Activated CD4-positive, alpha-beta T cell treated with anti-CD3 and anti-CD28 coated beads, Interleukin-2, amount 50 U/mL, for 1 hour (primary cell): ENCODE measurements at places on chromosomes 13 and 19.

GRCh38 chr13:46303742-46304385 is 83.2 kb downstream of the RUBCNL start:
- DNase-seq = no peak

DNA sequence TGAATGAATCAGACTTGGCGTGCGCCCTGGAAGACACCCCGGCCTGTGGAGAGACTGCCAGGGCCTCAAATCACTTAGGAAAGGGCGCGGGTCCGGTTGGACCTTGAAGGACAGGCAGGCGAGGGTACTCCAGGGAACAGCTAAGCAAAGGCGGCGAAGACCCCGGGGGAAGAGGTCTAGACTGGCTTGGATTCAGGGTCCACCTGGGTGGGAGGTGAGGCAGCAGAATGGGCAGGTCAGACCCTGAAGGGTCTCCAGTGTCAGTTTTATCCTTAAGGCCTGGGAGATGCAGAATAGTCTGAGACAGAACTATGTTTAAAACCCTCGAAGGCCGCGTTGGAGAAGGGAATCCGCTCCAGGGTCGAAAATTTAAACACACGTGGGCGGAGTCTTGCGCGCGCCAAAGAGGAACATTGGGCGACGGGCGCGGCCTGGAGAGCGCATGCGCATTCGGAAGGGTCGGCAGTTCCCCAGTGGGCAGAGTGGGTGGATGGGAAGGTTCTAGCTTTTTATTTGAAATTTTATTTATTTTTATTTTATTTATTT is 567 bp upstream of the SMG9 start:
- peak; percentile 68 for DNase-seq

DNA sequence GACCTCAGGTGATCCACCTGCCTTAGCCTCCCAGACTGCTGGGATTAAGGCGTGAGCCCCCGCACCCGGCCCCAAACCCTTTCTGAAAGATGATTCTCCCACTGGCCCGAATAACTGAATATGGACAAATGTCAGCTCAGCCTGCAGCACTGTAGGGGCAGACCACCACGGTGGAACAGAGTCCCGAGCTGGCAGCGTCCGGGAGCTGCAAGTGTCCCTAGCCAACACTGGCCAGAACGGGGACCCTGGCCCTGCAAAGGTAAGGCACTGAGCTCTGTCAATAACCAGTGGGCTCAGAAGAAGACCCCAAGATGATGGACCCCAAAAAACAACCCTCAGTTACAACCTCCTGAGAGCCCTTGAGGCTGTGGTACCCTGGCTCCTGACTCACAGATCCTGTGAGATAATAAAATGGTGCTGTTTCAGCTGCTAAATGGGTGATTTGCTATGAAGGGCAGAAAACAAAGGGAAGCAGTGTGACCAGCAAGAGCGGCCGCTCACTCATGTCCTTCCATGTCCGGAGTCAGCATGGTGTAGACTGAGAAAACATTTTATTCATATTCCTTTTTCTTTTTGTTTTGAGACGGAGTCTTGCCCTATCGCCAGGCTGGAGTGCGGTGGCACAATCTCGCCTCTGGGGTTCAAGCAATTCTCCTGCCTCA is 1.6 kb downstream of the LSM7 start:
- no peak for DNase-seq

DNA sequence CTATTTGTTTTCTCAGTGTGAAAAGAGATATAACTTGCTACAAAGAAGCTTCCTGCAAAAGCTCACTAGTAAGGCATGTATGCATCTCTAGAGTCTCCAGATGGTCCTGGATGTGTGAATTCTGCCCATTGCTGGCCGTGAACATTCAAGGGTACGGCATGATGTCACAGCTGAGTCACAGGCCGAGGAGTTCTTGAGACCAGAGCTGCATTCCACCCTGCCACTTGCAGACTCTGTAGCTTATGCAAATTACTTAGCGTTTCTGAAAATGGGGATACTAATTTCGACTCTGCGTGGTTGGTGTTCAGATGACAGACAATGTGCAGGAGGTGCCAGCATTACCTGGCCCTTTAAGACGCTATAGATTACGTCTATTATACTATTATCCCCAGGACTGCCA is 470.7 kb downstream of the ZNF536 start:
- DNase-seq = no peak

DNA sequence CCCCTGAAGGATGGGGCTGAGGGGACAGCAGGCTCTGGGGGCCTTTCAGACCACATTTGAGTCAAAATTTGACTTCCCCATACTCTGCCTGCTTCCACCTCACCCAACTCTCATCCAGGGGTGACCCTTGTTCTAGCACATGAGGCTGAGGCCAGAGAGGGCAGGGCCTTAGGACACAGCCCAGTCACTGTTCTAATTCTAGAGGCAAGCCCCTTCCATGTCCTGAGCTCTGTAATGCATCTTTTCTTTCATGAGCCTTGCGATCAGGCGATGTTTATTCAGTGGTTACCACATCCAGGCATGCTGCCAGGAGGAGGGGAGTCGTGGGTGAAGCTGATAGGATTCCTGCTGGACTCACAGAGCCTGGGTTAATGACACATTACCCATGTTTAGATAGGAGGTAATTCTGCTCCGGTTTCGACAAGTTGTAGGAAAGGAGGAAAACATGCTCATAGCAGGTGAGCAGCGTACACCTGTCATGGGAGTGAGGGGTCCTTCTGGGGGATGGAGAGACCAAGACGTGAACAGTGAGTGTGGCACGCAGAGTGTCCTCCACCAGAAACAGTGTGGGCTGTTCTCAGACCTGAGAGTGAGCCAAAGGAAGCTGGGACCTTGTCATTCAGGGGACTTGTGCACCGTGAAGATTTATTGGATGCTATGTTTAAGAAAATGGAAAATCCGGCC is 9.3 kb downstream of the RPS9 start:
- DNase-seq = no peak

DNA sequence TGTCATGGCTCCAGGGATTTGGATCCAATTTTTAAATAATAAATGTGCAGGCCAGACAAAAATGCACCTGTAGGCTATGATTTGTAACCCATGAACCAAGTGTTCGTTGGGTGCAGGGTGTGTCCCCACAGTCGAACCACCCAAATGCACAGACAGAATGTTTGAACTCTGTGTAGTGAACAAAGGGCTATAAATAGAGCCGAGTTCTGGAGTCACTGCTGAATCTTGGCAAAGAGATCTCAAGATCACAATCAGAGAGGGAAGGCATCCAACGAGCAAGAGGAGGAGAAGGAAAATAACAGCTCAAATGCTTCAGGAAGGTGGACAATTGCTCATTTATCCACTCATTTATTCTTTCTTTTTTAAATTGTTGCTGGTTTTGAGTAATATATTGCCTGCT is 547.9 kb downstream of the FGF9 start:
- DNase-seq = no peak

DNA sequence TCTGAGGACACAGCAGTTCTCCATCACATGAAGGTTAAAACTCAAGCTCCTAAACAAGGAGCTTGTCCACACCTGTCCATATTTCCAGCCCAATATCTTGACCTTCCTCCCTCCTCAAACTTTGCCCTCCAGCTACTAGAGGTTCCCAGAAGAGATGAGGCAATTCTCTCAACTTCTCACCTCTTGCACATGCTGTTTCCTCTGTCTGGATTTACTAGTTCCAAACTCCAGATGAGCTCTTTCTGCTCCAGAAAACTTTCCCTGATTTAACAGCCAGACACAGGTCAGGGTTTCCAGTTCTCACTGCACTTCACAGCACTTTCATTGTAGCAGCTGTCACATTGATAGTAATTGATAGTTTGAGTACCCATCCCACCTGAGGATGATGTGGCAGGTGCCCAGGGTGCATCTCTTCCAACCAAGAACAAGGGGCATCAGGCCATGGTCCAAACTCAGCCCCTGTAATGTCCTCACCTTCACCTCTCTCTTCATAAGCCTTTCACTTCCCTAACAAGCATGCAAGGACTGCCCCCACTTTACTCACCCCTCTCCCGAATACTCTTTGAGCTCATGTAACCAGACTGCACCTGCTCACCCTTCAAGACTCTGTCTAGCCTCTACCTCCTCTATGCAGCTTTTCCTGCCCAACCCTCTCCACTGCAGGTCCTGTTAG is 3.0 kb upstream of the WDFY2 start:
- DNase-seq = no peak

DNA sequence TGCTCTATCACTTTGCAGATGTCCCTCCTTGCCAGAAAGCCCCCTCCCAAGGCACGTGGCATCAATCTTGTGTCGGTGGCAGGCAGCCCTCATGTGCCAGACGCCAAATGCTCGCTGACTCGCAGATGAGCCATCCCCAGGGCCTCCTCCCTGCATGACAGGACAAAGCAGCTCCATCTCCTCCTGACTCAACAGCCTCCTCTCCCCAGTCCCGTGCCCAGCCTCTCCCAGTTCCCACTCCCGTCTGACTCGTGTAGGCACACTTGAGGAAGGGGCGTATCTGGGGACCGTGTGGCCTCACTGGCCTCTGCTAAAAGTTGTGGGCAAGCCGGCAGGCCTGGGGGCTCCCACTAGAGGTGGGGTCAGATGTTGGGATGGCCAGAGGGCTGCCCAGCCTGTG is 133.6 kb downstream of the STK24 start:
- DNase-seq = no peak

- DNase-seq = no peak
Measured at GRCh38 chr19:35938282-35939224, 2.4 kb downstream of the LRFN3 start.

- DNase-seq = no peak
Measured at GRCh38 chr13:107531816-107532215, 683.5 kb downstream of the LIG4 start.

GRCh38 chr19:920051-920864 is 3.1 kb downstream of the KISS1R start:
- DNase-seq = peak; percentile 75

DNA sequence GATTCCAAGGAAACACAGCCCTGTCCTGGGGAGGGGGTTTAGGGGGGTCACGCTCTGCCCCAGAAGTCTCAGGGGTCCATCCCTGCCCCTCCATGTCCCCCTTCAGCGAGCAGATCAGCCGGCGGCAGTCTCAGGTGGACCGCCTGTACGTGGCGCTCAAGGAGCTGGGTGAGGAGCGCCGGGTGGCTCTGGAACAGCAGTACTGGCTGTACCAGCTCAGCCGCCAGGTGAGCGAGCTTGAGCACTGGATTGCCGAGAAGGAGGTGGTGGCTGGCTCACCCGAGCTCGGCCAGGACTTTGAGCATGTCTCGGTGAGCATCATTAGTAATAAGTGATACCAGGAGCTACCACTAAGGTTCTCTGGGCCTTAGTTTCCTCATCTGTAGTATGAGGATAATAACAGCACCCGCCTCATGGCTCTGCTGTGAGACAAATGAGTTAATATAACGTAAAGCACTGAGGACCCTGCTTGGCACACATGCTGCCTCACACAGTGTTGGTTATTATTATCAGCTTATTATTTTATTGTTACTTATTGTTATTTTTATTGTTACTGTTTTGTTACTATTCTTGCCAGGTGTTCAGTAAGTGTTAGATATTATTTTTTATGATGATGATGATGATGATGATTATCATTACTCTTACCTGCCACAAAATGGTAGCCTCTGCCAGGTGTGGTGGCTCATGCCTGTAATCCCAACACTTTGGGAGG is 20.5 kb upstream of the SHKBP1 start:
- no peak for DNase-seq

DNA sequence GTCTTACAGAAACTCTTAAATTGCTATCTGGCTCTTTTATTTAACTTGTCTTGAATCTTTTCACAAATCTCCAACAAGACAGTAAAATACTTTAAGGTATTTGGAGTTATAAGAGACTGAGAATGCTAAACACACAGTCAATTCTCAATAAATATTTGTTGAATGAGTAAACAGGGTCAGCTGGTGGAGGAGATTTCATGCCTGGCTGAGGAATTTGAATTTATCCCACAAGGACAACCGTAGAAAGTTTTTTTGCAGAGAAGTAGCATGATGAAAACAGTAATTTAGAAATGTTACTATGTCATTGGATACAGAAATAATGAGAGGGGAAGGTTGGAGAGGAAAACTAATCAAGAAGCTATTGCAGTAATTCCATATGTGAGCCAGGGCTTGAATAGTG is 1223.7 kb downstream of the PCDH17 start:
- no peak for DNase-seq

GRCh38 chr13:41231786-41232185 is 31.6 kb downstream of the MTRF1 start:
- DNase-seq = no peak

DNA sequence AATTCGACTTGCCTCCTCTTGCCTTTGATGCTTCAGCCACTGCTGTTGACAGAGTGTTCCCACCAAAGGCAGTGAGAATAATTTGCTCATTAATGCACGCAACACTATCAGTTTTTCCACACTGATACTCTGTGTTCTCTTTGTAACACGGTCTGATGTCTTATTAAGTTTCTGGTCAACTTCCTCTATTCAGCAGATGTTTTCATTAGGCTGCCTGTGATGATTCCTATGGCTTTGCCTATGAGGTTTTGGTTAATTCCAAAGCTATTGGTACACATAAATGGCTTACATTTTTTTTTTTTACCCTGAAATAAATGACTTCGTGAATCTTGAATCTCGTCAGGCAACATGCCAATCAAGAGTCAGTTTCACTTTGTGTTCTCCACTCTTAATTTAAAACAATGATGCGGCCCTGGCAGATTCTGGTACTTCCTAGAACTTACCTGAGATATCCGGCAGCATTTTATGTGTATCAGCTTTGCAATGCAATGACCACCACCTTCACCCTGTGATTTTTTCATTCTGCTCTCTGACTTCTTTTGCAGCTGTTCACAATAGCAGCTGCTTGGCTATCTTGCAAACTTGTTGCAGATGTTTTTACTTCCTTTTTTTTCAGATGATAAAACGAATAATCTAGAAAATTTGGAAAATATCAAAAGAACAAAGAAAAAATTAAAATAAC is 27.5 kb upstream of the KL start:
- no peak for DNase-seq
